ENCODE measurements at places on chromosomes 3 and 15.

GRCh38 chr15:82963471-82964341, 11.2 kb upstream of the HOMER2 start:
- no peak for DNase-seq

DNA sequence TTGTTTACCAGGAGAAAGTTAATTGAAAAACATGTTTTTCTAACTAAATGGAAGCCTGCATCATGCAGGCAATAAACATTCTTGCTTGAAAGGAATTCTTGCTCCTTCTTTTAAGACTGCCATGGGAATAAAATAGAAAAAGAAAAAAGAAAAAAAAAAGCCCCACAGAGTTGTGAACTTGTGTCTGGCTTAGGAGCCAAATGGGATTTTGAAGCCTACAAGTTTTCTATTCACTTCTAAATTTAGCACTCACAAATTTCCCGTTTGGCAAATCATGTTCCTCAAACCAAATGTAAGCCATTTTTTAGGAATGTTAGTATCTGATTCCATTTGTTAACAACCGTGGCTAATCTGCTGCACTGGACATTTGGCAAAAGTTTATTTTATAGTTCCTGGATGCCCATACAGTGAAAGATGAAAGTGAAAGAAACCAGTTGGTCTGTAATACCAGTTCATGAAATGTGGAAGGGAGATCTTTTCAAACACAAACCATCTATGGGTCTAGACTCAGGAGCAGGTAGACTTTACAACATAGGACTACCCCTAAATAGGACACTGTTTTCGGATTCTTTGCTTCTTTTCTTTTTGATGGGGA, 133.8 kb upstream of the GMNC start:
- no peak for DNase-seq

GRCh38 chr3:3065876-3066275, 44.3 kb downstream of the IL5RA start:
- DNase-seq, result no peak

DNA sequence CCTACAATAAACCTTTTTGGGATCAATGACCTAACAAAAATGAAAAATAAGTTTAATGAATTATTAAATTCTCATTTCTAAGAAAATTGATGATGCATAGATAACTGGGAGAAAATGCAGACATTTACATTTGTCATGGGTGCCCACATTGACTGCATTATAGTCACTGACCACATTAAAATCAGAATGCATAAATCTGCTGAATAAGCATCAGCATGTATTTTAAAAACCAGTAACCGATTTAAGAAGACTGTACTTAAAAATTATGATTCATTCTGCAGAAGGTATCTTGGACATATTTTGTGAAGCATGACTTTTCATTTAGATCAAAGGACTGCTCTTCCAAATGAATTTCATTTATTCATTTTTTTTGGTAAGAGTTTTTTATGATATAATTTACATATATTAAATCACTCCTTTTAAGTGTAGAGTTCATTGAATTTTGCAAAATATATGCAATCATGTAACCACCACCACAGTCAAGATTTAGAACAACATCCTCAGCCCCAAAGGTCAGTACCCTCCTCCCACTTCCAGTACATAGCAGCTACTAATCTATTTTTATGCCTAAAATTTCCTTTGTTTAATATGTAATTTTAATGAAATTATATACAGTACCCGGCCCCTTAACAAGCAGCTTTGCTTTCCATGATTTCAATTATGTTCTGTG, 11.8 kb downstream of the KCNH8 start:
- DNase-seq, result no peak

DNA sequence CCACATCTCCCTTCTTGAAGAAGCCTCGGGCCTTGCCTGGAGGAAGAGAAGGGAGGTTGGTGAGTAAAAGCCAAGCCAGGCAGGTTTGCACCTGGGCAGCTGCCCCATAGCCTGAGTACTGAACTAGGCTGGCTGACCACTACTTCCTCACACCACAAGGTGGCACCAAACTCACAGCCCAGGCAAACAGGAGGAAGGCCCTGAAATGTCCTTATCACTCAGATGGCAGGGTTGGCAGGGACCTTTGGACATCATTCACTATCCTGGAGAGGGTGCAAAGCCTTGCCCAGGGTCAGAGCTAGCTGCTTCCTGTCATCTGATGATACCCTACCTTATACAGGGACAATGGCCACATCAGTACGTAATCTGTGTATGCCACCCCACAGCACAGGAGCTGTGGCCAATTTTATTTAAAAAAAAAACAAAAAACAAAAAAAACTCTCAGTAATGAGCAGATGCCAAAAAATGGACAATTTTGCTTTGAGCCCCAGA, 2.2 kb upstream of the GRAMD2A start:
- peak; percentile 82 for DNase-seq

DNA sequence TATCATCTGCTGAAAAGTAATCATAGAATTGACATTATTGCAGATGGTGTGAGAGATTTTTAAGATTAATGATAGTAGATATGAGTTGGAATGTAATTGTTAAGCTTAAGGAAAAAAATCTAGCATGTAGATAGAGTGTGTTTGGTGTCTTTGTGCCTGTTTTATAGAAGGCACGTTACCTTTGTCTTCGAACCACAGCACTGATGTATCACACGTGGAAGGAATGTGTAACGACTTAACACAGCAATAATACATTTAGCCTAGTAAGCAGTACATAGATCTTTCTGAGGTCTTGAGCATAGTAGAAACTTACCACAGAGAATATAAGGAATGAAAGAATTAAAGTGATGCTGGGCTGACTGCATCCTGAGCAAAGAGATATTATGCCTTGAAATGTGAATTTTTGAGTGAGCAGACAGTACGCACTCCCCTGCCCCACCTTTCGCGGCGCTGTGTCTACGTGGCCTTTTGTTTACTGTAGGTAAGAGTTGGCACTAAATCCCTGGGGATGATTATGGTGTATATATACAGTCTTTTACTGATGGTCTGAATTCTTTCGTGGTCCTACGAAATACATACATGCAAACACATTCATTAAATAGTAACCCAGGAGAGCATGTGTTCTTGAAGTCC, 217.6 kb upstream of the TOPAZ1 start:
- DNase-seq, result no peak

DNA sequence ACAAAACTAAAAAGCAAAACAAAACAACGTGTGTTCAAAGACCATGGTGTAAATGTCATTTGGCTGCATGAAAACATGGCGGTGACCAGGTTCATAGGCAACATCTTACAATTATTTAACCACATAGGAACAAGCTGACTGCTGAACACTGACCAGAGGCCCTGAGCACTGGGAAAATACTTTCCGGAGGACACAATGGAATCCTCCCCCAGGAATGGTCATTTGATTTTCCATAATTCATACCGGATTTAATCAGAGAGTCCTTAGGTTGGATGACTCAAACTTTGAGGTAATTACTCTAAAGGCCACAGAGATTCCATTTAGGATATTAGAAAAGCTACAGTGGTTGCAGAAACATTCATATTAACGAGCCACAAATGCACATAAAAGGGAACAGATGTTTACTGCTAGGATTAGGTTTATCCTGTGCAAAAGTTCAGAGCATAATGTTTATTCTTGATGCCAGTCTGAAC, 254.7 kb downstream of the NR1D2 start:
- DNase-seq, result no peak

DNA sequence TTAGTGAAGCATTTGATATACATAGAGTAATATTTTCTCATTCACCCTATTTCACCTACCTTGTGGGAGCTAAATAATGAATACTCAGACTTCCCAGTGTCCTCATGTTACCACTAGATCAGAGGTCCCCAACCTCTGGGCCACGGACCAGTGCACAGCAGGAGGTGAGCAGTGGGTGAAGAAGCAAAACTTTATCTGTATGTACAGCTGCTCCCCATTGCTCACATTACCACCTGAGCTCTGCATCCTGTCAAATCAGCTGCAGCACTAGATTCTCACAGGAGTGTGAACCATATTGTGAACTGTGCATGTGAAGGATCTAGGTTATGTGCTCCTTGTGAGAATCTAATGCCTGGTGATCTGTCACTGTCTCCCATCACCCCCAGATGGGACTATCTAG, 79.4 kb downstream of the RETNLB start:
- no peak for DNase-seq

GRCh38 chr3:31010491-31010890, 116.0 kb upstream of the GADL1 start:
- no peak for DNase-seq

- DNase-seq, result no peak
Measured at GRCh38 chr15:94387849-94388441, 156.6 kb downstream of the MCTP2 start.

DNA sequence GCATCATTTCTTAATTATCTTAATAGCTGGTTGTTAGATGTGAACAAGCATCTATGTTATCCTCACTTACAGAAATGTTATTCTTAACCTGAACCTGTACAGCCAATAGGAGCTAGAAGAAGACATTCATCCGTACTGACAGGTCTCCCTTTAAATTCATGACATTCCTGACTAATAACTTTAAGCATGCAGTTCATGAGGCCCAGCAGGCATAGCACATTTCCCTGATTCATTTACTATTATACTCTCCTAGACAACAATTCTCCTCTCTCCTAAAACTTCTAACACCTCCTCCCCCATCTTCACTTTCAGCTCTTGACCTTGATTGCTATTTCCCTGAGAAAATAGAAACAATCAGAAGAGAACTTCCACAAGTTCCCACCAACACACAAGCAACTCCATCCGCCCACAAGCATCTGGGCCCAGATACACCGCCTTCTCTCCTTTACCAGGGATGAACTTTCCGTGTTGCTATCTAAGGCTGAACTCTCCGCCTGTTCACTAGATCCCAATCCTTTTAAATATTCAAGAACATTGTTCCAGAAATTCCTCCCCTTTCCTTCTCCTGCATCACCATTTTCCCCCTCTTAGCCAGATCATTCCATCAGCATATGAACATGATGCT, 62.9 kb upstream of the SPRED1 start:
- no peak for DNase-seq

GRCh38 chr15:85037641-85038040, 56.0 kb downstream of the PDE8A start:
- DNase-seq, result no peak

GRCh38 chr15:54197995-54198394, 219.8 kb downstream of the UNC13C start:
- DNase-seq, result no peak

Measured in 8988T (cell line).